ENCODE measurements at places on chromosomes 16 and 17.

DNA sequence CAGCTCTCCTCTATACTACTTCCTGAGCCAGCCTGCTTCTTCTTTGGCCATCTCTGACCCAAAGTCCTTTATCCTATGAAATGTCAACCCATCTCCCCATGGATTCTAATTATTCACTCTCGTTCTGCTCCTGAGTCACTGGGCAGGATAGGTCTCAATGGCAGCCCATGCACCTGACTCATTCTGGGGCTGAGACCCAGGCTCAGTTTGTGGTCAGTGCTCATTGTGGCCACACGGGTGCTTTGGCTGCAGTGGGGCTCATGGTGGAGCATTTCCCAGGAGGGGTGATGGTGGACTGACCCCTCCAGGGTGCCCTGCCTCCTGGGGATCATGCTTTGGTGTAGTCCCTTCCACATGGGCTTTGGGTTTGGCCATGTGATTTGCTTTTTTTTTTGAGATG, 154.8 kb upstream of the WSCD1 start:
- DNase-seq, result no peak

DNA sequence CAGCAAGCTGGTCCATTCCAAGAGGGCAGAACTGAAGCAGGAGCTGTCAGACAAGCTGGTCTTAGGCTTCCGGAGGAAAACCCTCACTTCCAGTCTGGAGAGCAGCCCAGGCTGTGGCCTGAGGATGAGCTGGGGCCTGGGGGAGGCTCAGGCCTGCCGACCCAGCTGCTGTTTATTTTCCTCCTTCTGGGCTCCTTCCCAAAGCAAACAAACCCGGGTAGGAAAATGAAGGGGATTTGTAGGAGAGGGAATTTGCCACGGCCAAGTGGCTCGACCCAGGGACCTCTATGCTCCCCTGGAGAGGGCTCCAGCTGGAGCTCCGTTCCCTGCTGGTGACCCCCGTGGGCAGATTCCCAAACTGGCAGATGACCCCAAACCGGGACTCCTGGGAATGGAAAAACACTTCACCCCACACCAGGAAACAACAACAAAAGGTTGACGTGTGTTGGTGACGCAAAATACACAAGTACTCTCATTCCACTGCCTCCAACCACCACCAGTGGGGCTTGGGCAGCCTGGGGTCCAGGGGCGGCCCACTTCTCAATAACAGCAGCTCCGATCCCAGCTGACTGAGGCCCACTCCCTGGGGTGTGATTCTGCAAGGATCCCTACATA, 8.8 kb downstream of the JUP start:
- peak; percentile 66 for DNase-seq

DNA sequence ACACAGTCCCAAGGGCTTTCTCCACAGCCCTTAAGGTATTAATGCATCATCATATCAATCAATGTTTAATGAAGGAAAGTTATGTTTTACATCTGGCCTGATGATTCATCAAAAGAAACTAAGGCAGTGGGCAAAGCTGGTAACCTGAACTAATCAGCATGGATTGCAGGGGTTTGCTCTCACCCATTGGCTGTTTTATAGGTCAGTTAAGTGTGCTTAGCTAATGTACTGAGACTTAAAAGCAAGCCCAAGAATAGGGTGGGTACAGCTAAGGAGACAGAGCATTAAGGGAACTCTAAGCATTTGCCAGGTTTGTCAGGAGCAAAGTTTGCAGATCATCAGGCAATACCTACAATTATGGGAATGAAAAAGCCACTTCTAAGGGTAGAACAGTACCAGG, 1247.6 kb downstream of the CDH8 start:
- no peak for DNase-seq

GRCh38 chr16:4745274-4745569, 10.9 kb downstream of the DNAAF8 start:
- DNase-seq, result no peak

- no peak for DNase-seq
These were observed 139.3 kb downstream of the GAS7 start for GRCh38 chr17:10058921-10059683.

DNA sequence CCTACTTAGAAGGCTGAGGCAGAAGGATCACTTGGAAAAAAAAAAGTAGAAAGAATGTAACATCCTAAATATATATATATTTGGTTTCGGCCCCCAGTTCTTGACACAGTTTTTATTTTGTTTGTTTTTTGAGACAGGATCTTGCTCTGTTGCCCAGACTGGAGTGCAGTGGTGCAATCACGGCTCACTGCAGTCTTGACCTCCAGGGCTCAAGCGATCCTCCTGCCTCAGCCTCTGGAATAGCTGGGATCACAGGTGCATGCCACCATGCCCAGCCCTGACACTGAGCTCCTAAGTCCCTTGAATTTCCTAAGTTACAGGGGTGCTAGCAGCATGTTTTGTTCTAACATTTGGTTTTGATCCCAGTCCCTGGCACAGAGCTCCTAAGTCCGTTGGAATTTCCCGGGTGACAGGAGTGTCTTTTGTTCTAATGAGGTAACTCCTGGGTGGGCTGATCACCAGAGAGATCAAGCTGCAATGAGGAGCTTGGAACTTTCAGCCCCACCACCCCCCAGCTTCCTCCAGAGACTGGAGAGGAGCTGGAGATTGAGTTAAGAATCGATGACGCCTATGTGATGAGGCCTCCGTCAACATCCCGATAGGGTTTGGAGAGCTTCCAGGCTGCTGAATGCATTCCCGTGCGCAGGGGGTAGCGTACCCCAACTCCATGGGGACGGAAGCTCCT, 20.0 kb downstream of the MXRA7 start:
- DNase-seq, result no peak

DNA sequence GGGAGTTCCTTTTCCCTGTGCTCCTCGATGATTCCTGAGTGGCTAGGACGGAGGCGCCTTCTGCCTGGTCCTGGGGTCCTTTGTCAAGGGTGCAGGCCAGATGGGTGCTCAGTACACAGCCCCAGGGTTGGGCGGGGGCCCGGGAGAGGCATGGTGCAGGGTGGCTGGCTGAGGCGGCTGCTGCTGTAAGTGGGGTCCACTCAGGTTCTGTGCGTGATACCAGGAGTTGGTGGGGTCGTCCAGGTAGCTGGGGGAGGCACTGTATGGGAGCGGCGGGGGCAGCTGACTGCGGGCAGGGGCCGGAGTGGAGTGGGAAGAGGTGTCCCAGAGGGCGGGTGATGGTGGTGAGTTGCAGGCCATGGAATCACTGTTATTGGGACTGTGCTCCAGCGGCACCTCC, 3.6 kb downstream of the DLX3 start:
- DNase-seq, result no peak

- no peak for DNase-seq
These were observed 5.7 kb upstream of the MINK1 start for GRCh38 chr17:4827399-4827798.

DNA sequence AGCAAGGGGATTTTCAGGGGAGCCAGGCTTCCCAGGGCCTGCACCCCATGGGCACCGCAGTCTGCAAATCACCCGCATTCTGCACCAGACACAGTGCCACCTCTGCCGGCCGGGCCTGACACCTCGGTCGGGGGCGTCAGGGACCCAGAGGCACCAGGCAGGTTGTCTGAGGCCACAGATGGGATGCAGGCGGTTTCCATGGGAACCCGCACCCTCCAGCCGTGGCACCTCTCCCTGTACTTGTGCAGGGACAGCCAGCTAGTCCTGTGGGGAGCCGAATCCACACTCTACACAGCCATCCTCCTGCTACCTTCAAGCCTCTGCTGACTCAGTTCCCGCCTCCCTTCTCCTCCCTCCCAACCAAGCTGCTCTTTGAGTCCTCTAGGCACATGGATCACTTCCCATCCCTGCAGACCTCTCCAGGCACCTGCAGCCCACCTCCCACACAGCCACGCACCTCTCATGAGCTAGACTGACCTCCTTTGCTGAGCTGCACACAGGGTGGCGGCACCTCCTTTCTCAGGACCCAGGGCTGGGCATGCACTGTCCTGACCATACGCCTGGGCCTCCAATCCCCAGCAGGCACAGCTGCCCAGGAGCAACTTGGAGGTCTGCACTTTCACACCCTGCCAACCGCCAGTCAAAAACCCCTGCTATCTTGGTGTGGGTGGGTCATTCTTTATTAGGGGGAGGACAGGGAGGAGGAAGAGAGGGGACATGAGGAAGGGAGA, 119.5 kb downstream of the C16orf78 start:
- DNase-seq, result peak; percentile 15
